ENCODE measurements at places on chromosomes 13 and 19.

DNA sequence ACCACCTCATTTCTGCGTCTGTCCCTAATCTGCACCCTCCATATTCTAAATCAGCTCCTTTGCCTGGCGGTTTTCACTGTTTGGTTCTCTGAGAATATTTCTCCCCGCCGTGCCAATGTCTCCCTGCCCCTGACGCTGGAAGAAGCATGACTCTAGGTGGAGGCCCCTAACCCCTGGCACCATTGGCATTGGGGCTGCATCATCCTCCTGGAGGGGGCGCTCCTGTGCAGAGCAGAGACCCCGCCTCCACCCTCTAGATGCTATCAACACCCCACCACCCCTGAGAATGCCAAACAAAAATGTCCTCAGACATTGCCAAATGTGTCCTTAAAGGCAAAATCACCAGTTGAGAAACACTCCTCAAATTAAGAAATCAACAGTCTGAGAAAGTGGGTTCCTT is 6.5 kb downstream of the ZSCAN5B start:
- no peak for DNase-seq

GRCh38 chr19:3538258-3538929 is 580 bp upstream of the TEKTIP1 start:
- no peak for DNase-seq

DNA sequence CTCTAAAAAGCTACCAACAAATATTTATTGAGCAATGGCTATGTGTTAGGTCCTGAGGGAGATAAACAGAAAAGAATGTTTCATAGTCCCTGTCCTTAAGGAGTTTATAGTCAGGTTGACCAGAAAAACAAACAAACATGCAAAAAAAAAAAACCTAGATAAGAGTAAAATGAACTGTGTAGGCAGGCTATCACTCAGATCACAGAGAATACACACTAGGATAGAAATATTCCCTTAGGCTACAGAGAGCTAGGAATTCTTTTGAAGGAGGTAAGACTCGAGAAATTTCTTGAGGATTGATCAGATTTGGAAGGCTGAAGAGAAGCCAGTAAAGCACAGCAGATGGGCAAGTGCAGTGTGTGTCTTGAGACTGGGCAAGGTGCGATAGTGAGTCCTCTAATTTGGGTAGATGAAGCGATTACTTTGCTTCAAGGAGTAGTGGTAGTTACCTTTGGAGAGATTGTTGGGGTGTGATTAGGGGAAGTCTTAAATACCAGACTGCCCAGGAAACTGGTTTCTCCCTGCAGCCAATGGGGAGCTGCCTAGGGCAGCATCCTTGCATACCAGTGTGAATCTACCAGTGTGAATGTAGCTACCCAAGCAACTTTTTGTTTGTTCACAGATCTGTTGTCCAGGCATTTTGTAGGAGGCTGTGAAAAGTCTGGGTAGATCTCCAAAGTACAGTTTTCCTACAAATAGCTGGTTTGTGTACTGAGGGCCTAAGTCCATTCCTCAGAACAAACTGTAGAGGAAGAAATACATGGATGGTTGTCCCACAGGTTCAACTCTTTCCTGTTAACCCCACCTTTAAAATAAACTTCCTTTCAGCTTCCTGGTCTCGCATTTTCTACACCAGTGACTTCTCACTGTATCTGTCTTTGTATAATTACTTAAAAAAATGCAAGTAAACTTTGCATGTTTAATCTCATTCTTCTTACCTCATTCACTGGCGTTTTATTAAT is 314.1 kb downstream of the KLF5 start:
- no peak for DNase-seq

GRCh38 chr19:942133-942645 is 16.4 kb downstream of the ARID3A start:
- DNase-seq: no peak

DNA sequence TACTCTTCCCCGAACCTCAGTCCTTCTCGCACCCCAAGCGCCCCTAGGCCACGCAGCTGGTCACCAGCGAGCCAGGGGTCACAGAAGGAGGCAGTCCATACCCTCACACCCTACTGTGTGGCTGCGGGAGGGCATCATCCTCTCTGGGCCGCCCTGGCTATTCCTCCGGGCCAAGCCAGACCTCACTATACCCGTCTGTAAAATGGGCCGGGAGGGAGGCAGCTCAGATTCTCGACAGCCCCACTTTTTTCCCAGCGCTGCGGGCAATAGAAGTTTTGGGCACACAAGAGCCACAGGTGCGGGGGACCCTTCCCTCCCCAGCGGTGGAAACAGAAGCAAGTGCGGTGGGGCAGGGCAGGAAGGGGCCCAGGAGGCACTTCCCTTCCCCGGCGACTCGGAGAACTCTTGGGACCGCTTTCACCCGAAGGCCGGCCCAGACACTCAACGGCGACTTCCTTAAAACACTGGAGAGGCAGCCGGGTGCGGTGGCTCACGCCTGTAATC is 5.6 kb upstream of the ARRDC2 start:
- no peak for DNase-seq

DNA sequence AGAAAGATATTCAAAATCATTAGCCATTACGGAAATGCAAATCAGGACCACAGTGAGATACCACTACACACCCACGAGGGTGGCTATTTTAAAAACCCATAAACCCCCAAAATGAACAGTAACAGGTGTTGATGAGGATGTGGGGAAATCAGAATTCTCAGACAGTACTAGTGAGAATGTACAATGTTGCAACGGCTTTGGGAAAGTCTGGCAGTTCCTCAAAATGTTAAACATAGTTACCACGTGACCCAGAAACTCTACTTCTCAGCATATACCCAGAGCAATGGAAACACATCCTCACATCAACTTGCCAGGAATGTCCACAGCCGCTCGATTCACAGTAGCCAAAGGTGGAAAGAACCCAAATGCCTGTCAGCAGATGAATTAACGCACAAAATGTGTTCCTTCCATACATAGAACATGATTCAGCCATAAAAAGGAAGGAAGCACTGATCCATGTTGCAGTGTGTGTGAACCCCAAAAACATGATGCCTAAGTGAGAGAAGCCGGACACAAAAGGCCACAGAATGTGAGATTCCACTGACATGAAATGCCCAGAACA is 7.0 kb downstream of the PLVAP start:
- DNase-seq: no peak

GRCh38 chr19:7226739-7227138 is 67.5 kb downstream of the INSR start:
- DNase-seq: no peak

DNA sequence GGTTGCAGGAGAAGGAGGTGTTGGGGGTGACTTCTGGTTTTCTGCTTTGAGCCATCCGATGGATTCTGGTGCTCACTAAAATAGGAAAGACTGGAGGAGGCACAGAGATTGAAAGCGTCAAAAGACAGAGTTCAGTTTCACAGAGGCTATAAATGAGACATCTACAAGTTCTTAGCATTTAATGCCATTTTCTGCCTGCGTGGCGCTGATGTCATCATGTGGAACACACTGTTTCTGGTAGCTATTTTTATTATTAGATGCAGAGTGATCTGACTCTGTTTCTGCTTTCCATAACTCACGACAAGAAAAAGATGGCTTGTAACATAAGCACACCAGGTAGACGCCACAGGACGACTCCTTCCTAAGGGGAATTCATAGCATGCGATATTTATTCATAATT is 3.3 kb upstream of the SLC39A3 start:
- no peak for DNase-seq

DNA sequence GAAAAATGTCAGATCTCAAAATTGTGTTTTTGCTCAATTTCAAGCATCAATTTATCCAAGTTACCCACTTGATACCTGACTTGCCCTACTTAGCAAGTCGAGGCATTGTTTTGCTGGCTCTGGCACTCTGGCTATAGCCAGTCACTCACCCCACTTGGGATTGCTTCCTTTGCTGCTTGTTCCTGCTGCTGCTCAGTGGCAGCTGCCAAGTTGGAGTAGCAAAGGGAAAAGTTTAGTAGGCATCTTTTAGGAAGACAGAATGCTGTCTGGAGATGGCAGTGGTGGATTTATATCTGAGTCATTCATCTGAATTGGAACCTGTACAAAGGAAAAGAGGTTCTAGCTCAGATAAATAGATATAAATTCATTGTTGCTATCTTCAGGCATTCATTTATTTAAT is 41.2 kb downstream of the PCCA start:
- DNase-seq: no peak

- DNase-seq: no peak
Measured at GRCh38 chr13:113905018-113905417, 41.1 kb upstream of the GAS6 start.

- no peak for DNase-seq
Measured at GRCh38 chr13:76632401-76633044, 253.7 kb downstream of the KCTD12 start.

GRCh38 chr13:77523834-77524728 is 11.4 kb upstream of the SCEL start:
- no peak for DNase-seq

GRCh38 chr19:56707821-56708220 is 36.3 kb upstream of the ZNF835 start:
- DNase-seq: no peak

DNA sequence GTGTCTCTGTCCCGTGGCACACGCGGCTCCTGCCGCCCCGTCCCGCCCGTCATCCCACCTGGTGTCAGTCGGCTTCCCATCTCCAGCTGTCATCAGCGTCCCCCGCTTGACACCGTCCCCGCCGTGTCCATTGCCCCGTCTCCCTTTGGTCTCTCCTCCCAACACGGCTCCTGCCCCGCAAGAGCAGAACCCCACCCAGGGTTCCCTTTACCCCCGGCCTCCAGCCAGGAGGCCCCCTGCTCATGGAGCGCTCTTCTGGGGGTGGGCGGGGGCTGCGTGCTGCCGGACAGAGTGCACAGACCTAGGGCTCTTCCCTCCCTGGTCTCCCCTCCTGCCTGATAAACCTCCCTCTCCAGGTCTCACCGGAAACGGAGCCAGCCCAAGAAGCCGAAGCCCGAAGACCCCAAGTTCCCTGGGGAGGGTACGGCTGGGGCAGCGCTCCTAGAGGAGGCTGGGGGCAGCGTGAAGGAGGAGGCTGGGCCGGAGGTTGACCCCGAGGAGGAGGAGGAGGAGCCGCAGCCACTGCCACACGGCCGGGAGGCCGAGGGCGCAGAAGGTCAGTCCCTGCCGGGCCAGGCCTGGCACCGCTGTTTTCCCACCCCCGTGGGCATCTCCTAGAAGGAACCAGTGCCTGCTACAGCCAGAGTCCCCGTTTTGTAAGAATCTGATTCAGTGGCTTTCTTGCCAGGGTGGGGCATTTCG is 150.5 kb downstream of the KDM4B start:
- no peak for DNase-seq
